ENCODE measurements at places on chromosomes 12 and 14.
A peak's percentile ranks its signal among the peaks of the same experiment; 100 is the strongest.

DNA sequence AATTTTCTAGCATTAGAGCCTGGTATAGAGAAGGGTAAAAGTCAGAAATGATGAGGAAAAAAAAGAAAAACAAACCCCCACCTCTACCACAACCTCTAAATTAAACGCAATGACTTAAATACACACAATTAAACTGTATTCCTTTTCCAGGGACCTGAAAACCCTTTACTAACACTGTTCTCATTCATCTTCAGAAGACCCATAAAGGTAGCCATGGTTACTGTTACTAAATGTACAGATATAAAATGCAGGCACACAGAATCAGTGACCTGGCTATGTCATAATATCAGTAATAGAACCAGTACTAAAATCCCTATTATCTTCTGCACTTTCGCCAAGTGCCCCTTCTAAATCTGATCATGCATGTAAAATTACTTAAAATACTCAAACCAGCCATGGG, 1.4 kb downstream of the ACIN1 start:
- no peak for DNase-seq

- no peak for DNase-seq
These were observed 22.8 kb upstream of the CEBPE start for GRCh38 chr14:23141706-23142444.

DNA sequence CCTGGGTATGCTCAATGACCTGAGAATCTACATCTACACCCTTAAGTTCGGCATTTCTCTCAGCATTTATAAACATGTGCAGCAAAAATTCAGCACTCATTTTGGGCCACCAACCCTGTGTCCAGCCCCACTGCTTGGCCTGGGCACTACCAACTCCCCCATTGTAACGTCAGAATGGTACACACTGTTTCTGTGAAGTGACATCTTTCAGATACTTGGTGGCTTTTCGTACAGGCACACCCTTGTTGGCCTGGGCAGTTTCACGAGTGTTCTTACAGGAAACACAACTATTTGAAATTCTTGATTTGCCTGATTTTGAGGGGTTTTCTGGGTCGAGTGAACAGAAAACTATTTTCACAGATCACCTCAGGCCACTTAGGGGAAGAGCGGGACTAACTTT, 46.0 kb downstream of the TSHR start:
- DNase-seq, result no peak

GRCh38 chr12:15931590-15932053, 20.5 kb downstream of the DERA start:
- DNase-seq, result no peak

DNA sequence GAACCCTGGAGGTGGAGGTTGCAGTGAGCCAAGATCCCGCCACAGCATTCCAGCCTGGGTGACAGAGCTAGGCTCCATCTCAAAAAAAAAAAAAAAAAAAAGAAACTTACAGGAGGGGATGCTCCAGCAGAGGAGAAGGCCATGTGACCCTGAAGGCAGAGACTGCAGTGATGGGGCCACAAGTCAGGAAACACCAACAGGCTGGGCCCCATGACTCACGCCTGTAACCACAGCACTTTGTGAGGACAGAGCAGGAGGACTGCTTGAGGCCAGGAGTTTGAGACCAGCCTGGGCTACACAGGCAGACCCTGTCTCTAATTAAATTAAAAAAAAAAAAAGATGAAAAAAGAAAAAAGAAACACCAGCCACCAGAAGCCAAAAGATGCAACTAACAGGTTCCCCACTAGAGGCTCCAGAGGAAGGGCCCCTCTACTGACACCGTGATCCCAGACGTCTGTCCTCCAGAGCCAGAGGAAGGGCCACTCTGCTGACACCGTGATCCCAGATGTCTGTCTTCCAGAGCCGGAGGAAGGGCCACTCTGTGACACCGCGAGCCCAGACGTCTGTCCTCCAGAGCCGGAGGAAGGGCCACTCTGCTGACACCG, 9.1 kb upstream of the GLT1D1 start:
- peak; percentile 24 for DNase-seq

- no peak for DNase-seq
These were observed 82.0 kb upstream of the ESRRB start for GRCh38 chr14:76293923-76294322.

GRCh38 chr14:100294213-100294962, 11.9 kb downstream of the SLC25A29 start:
- DNase-seq, result no peak
